ENCODE measurements at places on chromosomes 7 and 10.

DNA sequence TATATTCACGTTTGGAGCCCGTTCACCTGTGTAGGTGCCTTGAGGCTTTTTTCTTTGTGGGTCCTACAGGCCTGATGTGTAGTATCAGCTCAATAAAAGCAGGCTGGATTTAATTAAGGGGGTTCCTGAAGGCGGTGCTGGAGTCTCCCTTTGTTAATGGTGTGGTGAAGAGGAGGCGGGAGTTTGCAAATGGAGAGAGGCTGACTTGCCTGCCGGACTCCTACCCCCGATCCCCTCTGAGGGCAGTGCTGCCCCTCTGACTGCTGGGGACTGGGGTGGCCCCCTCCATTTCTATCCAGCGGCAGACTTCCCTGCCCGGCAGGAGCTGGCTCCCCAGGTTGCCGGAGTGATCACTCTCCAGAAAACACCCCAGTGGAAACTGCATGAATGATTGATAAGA, 45.1 kb downstream of the ZMIZ1 start:
- DNase-seq = no peak

DNA sequence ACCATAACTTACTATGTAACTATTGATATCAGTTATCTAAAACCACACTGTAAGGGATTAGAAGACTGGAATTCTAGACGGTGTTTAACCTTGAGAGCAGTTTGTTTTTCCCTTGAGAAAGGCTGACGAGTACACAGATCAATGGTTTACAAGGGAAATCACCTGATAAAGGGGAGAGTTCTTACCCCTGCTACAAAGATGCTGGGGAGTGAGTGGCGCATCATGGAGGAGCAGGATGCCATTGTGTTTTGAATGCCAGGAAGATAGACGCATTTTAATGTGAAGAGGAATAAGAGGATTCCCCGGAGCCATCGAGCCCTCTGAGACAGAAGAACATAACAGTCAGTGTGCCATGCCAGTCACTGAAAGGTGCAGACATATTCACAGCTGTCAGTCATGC, 145.2 kb downstream of the PKD1L1 start:
- DNase-seq = no peak

DNA sequence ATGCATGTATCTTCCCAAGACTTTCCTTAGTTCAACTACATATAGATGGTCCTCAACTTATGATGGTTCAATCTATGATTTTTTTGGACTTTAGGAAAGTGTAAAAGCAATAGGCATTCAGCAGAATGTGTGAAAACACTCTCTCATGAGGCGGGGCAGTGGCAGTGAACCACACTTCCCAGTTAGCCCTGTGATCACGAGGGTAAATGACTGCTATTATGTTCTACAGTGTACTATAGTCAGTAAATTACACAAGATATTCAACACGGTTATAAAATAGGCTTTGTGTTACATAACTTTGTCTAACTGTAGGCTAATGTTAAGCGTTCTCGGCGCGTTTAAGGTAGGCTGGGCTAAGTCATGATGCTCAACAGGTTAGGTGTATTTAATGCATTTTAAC, 169.3 kb downstream of the AMPH start:
- no peak for DNase-seq

DNA sequence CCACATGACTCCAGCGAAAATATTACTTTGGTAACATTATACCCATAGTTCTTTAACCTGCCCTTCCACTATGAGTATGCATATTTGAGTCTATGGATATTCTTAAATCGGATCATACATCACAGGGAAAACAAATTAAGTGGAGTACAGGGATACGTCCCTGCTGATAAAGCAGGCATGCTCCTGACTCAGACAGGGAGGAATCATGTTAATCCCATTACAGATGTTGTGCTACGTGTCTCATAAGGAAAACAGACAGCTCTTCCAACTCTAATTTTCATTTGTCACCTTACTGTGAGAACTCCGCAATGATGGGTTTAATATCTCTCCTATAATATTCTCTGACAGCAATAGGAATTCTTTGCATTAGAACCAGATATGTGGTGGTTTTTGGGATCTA, 469.5 kb upstream of the POM121L12 start:
- no peak for DNase-seq

GRCh38 chr7:91549878-91550277, 285.6 kb downstream of the FZD1 start:
- DNase-seq = no peak

DNA sequence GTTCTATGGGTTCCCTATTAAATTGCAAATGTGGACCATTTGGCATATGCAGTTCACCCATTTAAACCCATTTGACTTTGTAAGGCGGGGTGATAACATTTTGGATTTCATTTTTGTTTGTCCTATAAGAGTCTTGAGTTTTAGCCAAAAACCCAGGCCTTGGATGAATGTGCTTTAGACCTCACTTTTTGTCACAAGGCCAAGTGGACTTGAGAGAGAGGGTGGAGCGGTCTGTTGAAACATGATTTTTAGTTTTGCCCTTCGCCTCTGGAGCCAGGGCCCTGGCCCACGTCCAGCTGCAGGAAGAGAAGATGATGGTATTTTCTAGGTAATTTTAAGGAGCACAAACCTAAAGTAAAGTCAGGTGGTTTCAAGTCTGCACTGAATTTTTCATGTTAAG, 260.1 kb downstream of the SLC25A13 start:
- DNase-seq = no peak

DNA sequence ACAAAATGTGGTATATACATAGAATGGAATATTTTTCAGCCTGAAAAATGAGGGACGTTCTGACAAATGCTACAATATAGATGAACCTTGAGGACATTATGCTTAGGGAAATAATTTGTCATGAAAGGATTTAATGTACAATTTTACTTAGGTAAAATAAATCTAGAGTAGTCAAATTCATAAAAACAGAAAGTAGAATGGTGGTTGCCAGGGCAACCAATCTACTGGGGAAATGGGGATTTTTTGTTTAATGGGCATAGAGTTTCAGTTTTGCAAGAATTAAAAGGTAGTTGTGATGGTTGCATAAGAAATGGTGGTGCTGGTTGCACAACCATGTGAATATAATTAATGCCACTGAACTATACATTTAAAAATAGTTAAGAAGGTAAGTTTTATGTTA, 296.0 kb upstream of the SP4 start:
- no peak for DNase-seq

- DNase-seq = no peak
Measured at GRCh38 chr10:34403512-34403911, 411.6 kb downstream of the PARD3 start.

GRCh38 chr7:65250697-65251395, 122.8 kb upstream of the ZNF92 start:
- no peak for DNase-seq

DNA sequence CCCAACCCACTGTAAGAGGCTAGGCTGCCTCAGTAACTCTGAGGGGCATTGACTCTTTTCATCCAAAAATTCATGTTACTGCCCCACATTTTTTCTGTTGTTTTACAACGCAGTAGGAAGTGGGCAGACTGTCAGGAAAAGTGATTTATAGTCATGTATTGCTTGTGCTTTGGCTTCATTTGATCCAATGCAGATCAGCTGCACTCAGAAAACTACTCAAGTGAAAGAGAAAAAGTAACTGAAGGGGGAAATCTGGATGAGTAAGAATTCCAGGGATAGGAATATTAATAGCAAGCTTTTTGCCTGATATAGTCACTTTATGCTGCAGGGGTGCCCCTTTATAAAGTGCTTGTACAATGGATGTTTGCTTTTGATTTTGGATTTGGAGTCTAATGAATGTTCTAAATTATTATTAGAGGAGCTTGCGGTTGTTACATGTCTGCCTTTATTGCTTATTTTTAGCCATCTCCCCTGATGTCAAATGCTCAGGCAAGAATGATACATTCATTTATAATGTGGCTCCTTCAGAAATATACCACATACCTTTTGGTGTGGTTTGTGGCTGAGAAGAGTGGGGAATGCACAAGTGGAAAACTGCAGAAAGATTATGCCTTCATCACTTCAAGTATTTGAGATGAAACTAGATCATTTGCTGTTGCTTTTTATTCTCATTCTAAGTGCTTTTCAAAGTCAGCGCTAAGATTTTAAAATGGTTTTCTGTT, 86.1 kb downstream of the EGFR start:
- no peak for DNase-seq

DNA sequence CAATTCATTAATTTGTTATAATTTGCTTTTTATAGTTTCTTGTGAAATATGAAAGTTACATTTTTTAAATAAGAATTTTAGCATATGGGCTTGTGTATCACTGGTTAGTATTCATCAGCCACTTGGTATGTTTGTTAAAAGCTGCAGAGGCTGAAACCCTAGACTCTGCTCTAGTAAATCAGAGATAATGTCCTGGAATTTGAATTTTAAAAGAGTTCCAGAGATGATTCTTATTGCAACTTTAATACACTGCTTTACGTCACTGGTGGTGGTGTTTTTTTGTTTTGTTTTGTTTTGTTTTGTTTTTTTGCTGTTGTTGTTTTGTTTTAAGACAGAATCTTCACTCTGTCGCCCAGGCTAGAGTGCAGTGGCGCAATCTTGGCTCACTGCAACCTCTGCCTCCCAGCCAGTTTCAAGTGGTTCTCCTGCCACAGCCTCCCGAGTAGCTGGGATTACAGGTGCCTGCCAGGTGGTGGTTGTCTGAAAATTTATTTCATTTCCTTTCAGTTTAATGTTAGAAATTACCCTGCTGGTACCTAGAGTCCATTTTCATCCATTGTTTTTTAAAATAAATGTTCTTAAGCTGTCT, 43.8 kb downstream of the PTPN12 start:
- no peak for DNase-seq

DNA sequence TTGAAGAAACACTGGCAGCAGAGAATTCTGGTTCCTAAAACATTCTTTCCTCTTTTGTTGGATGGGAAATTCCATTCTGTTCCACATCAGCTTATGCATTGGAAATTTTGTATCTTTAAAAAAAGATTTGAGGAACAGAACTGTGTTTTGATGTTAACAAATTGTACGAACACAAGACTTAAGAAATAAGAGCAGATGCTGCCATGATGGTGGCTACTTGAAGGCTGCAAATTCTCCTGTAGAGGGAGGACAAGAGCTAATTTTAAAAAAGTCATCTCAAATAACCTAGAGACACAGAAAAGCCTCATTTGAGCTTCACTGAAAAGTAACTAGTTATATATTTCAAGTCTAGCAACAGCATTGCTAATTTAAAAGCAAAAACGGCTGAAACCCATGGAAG, 29.8 kb downstream of the NDUFB2 start:
- DNase-seq = no peak

- DNase-seq = no peak
Measured at GRCh38 chr10:19922236-19922963, 106.2 kb downstream of the PLXDC2 start.

DNA sequence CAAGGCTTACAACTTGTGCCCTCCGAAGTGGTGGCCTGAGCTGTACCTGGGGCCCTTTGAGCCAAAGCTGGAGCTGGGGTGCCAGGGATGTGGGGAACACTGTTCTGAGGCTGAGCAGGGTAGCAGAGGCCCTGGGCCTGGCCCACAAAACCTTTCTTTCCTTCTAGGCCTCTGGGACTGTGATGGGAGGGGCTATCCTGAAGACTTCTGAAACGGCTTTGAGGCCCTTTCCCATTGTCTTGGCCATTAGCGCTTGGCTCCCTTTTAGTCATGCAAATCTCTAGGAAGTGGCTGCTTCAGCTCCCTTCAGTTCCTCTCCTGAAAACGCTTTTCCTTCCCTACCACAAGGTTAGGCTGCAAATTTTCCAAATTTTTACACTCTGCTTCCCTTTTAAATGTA, 16.8 kb upstream of the CRYGN start:
- DNase-seq = no peak

GRCh38 chr10:123381224-123381623, 227.0 kb downstream of the BUB3 start:
- DNase-seq = no peak

DNA sequence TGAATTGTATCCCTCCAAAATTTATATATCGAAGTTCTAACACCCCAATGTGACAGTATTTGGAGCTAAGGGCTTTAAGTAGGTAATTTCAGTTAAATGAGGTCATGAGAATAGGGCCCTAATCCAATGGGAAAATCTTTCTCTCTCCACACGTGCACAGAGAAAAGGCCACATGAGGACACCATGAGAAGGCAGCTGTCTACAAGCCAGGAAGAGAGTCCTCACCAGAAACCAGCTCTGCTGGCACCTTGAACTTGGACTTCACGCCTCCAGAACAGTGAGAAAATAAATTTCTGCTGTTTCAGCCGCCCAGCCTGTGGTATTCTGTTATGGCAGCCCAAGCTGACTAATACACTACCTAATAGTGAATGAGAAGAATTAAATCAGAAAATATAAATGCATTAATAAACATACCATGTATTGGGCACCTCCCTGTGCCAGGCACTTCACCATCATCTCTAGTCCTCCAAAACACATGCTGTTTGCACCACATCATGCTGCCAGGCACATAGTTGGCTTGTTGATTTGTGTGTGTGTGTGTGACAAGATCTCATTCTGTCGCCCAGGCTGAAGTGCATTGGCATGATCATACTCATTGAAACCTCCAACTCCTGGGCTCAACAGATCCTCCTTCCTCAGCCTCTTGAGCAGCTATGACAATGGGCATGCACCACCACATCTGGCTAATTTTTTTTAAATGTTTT, 9.1 kb upstream of the TOMM7 start:
- DNase-seq = no peak

GRCh38 chr10:87598700-87599099, 61.0 kb upstream of the PAPSS2 start:
- no peak for DNase-seq

DNA sequence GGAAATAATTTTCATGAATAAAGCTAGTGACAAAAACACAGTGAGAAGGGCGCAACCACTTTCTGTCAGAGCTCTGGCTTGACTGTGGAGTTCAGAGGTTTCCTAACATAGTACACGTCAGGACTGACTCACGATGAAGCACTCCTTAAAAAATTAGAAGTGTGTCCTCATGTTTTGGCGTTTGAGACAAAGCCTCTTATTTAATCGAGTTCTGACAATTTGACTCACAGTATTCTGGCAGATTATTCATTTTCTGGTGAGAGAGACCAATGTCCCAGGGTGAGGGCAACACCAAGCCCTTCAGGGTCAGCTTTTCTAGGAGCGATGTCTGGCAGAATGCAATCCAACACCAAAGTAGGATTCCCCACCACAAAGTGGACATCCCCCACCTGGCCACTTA, 108.7 kb downstream of the DIP2C start:
- no peak for DNase-seq

GRCh38 chr10:89773081-89773480, 71.7 kb downstream of the KIF20B start:
- no peak for DNase-seq

DNA sequence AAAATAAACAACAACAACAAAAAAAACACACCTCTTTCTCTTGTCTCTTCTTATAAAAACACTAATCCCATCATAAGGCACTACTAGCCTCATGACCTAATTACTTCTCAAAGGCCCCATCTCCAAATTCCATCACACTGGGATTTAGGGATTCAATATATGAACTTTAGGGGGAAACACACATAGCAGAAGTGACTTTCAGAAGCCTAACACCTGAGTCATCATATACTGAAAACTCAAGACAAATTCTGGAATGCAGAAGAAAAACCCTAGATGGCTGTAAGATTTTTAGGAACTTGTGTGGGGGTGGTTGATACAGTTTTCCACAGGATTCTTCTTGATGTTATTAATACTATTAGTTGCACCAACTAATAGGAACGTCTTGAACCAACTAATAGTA, 33.7 kb upstream of the CSTF2T start:
- DNase-seq = no peak
